Cardiac septum (tissue), 1 donor: ENCODE measurements at places on chromosomes 5 and 9. TPM values are rescaled to one million over a fixed set of nuclear protein-coding genes. Genes with fewer than 3 reads are reported as not detected.

GRCh38 chr9:114606068-114606467, 5.0 kb upstream of the TMEM268 start:
- DNase-seq = no peak

GRCh38 chr9:18688581-18689565, 214.9 kb downstream of the ADAMTSL1 start:
- no peak for DNase-seq

Gene TMEM174
- total RNA-seq = not detected

DNA sequence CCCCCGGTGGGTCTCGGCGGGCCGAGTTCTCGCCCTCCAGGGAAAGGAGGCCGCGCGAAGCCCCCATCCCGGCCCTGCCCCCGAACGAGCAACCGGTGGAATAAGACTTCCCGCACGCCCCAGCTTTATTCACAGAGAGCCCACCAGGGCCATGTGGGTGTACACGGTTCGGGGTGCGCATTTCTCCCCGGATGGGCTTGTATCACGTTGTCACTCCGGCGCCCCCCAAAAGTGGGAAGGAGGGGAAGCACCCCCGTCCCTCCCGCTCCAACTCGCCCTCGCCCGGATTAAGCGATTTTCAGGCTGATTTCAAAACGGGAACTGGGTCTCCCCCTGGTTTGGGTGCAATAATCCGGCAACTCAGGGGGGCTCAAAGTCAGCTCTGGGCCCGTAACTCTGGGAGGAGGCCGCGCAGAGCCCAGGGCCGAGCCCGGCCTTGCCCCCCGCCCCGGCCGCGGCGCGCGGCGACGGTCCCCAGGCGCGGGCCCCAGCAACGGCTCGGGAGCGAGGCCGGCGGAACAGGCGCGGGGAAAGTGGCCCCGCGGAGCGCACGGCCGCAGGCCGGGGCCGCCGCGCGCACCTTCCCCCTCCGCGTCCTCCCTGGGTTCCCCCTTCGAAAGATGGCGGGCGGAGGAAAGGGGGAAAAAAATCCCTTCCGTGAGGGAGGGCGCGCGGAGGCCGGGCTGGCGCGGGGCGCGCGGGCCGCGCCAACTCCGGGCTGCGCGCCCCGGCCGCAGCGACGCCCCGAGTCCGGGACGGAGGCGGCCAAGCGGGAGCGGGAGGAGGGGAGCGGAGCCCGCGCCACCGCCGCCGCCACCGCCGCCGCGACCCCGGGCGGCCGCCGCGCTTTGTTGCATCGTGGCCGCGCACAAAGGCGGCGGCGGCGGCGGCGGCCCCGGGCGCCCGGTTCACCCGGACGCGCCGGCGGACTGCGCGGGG, 644 bp downstream of the BRD3 start:
- no peak for DNase-seq

DNA sequence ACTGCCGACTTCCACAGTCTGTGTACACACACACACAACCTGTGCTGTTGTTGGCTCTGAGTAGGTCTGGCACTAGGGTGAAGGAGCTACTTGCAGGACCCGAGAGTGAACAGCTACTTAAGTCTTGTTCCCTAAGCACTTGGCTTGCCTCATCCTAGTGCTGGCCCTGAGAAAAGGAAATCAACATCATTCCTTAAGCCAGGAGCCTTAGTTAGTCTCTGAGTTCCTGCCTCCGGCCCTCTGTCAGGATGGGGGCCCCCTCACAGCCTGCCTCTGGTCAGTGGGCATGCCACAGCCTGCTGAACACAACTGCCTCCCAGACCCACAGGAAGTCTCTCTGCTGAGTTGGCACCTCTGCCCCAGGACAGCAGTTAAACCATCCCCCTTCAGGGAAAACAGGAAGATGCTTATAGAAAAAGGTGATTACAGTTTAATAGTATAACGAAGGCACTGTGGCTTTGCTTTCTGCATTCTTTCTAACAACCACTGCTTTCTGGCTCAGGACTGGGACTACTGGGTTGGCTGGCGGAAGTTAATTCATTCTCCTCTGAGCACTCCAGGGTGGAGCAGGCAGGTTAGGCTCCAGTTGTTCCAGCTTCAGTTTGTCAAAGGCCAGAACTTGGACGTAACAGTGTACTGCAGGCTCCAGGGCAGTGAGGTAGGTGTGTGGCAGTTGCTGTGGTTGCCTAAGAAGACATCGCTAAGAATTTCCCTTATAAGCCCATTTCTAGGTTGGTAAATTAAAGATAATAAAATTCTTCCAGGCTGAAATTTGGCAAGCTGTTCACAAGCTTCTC, 2.8 kb downstream of the MAMDC2 start:
- DNase-seq = no peak

Gene ADGRD2
- not detected for total RNA-seq

GRCh38 chr5:73729329-73729728, 103.3 kb downstream of the ARHGEF28 start:
- DNase-seq = no peak

DNA sequence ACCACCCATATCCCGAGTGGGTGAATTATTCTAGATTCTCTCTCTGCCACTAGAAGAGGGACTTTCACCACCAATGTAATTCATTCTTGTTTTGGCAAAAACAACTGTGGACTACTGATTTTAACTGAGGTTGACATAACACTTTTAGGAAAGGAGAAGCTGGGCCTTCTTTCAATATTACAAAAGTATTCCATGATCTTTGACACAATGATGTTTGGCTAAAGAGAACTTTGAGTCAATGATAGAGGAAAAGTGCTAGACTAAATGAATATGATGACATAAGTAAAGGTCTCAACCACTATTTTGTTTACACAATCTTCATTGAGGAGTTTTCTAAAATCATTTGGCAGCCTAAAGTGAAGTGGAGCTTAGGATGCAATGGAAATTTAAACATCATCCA, 336.9 kb upstream of the PDE4D start:
- DNase-seq = no peak

GRCh38 chr9:69397384-69398214, 72.6 kb downstream of the ENTREP1 start:
- DNase-seq = no peak

DNA sequence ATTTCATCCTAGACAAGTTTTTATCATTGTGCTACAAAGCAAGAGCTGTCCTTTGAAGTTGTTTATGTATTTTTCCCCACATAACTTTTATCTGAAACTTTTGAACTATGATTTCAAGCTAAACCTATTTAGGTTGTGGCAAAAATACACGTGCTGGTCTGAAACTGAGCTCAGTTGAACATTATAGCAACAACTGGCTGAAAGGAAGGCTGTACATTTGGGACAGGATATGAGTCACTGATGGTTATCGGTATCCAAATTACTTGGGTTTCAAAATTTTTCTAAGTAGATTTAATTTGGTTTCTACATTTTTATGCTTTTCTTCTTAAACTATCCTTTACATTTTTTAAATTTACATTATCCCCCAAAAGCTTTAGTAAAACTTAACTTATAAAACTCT, 627.3 kb upstream of the NUDT12 start:
- no peak for DNase-seq

- no peak for DNase-seq
Observed at GRCh38 chr5:114360816-114361723, 800 bp upstream of the KCNN2 start.

Gene FABP6
- not detected for total RNA-seq

Gene C9orf153
- not detected for total RNA-seq

- DNase-seq = no peak
Observed at GRCh38 chr5:39680213-39680612, 255.4 kb upstream of the DAB2 start.

Gene PAM
- total RNA-seq = 1,080 TPM

DNA sequence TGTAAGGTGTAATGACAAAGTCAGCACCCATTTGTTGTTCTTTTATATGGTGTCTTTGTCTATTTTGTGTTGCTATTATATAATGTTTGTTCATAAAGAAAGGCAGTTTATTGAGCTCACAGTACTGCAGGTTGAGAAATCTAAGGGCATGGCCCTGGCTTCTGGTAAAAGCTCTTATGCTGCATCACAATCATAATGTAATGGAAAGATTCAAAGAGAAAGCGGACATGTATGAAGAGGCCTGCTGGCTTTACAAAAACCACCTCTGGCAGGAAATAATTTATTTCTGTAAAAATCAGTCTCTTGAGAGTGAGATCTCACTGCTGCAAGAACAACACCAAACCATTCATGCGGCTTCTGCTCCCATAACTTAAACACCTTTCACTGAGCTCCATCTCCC, 746.7 kb upstream of the FAM174A start:
- DNase-seq = no peak

- no peak for DNase-seq
Observed at GRCh38 chr5:98769210-98769958, 4.1 kb upstream of the RGMB start.

Gene FAM221B
- total RNA-seq = not detected

DNA sequence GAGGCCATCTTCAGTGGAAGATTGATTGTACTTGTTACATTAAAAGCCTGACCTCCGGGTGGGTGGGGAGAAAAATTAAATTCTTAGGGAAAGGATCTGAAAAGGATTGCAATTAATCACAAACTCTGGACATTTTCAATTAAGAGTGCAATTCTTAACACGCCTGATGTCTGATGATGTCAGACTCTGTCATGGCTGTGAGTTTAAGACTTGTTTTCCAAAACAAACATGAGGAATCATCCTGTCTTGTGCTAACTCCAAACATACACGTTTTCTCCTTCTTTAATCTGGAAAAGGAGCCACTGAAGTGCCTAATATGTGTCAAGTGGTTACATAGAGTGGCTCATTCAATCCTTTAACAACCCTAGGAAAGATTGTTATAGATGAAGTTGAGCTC, 60.4 kb upstream of the SMIM23 start:
- no peak for DNase-seq

- no peak for DNase-seq
Observed at GRCh38 chr5:171308453-171309275, at the start of gene TLX3. Gene TLX3, plus strand, starts transcription at chr5:171309248. Its CDS starts 118 bp downstream, at chr5:171309366.

Gene CCIN
- total RNA-seq = 0.16 TPM

Gene SLC45A2
- 0.16 TPM for total RNA-seq

Gene HAPLN1
- total RNA-seq = 0.94 TPM

DNA sequence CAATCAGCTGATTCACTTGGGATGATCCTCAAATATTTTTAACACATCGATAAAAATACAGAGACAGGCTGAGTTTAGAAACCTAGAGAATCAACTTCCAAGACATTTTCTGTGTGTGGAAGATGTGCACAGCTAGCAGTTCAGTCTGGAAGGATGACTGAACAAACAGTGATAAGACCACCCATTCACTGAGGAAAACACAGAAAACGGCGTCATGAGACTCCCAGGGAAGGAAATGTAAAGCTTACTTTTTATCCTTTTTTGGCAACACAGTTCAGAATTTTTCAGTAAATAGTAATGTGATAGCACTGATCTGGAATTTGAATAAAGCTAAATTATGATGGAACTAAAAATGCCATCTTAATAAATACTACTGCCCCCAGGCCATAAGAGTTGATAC, 277.6 kb downstream of the SEMA5A start:
- DNase-seq = no peak

GRCh38 chr5:101720033-101720432, 576.1 kb downstream of the SLCO4C1 start:
- no peak for DNase-seq

Gene PCSK1
- total RNA-seq = 0.27 TPM

Gene SLCO6A1
- total RNA-seq = not detected

DNA sequence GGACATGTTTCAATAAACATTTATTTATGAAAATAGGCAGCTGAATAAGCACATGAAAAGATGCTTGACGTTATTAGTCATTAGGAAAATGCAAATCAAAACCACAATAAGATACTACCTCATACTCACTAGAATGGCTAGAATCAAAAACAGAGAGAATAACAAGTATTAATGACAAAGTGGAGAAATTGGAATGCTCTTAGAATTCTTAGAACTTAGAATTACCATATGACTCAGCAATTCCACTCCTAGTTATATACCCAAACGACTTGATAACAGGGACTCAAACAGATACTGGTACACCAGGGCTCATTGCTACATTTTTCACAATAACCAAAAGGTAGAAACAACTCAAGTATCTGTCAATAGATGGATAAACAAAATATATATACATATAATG, 15.1 kb upstream of the TRIM36 start:
- DNase-seq = no peak

Gene STPG3
- not detected for total RNA-seq

- no peak for DNase-seq
Observed at GRCh38 chr5:58327289-58327688, 132.6 kb downstream of the PLK2 start.

Gene ENG
- total RNA-seq = 244 TPM
